Activated CD8-positive, alpha-beta memory T cell treated with anti-CD3 and anti-CD28 coated beads, Interleukin-2, amount 10 ng/mL, durations not matched to agents 7 days and 5 days (primary cell): ENCODE measurements at places on chromosomes 6 and 20. TPM values are rescaled to one million over a fixed set of nuclear protein-coding genes. Genes with fewer than 3 reads are reported as not detected.
A peak's percentile ranks its signal among the peaks of the same experiment; 100 is the strongest.

Gene LRRN4
- total RNA-seq: not detected

- H3K4me1 ChIP-seq: peaks cover 14% of the 10 kb centered on the region
- peaks cover 49% of the 10 kb centered on the region for H3K27me3 ChIP-seq
- H3K36me3 ChIP-seq: peaks cover 3% of the 10 kb centered on the region
- no peak overlapping the region for H3K4me3 ChIP-seq
Measured at GRCh38 chr6:11902527-11902926, 109.6 kb upstream of the HIVEP1 start.

Gene CRISP3
- not detected for total RNA-seq

DNA sequence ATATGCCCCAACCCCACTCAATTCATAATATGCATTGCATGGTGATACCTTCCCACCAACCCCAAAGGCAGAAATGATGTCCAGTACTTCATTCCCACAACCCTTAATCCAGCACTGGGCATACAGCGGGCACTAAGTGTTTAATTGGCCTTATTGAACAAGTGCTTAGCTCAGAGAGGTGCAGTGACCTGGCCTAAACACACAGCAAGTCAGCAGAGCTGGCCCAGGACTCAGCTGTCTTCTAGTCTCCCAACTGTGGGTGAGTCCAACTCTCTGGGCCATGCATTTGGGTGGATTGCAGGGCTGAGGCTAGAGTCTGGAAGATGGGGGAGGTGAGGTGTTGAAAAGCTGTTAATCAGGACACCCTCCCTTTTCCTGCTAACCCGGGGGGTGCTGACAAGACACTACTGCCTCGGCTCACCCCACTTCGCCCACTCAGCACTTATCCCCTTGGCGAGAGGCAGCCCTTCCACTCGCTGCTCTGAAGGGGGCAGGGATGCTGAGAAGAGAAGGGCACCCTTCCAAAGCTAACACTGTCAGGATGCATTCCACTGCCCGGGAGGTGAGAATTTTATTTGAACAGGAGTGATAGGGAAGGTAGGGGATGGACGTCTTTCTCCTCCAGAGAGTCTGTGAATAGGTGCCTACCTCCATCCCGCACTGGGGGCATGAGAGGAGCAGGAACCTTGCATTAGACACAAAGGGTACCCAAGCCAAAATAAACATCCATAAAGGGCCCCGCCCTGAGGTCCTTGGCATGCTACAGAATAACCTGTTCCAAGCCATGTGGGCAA is 14.2 kb downstream of the KCNK5 start:
- no peak for DNase-seq
- peak overlapping the region; percentile 81 for H3K27ac ChIP-seq
- peaks cover 26% of the 10 kb centered on the region for H3K36me3 ChIP-seq

GRCh38 chr20:63121246-63121645 is 94.7 kb downstream of the YTHDF1 start:
- H3K4me3 ChIP-seq: no peak overlapping the region
- DNase-seq: no peak
- no peaks in the 10 kb centered on the region for H3K36me3 ChIP-seq
- no peaks in the 10 kb centered on the region for H3K4me1 ChIP-seq
- no peak overlapping the region for H3K27ac ChIP-seq
- peaks cover 4% of the 10 kb centered on the region for H3K27me3 ChIP-seq

DNA sequence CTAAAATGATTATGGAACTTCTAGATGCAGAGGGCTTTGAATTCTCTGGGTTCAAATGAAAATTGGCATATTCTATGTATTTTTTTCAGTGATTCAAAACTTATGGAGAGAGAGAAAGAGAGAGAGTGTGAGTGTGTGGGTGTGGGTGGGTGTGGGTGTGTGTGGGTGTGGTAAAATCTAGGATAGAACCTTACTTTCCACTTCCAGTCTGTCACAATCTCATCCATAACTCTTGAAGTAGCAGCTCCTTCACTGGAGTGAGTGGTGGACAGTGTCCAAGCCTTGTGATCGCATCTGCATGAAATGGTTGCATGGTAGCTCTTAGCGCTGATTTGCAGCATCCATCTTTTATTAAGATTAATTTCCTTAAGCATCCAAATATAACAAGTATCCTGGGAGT is 37.7 kb downstream of the ADGB start:
- H3K27ac ChIP-seq: no peak overlapping the region
- DNase-seq: no peak
- no peaks in the 10 kb centered on the region for H3K27me3 ChIP-seq
- H3K4me1 ChIP-seq: no peaks in the 10 kb centered on the region
- no peaks in the 10 kb centered on the region for H3K36me3 ChIP-seq

DNA sequence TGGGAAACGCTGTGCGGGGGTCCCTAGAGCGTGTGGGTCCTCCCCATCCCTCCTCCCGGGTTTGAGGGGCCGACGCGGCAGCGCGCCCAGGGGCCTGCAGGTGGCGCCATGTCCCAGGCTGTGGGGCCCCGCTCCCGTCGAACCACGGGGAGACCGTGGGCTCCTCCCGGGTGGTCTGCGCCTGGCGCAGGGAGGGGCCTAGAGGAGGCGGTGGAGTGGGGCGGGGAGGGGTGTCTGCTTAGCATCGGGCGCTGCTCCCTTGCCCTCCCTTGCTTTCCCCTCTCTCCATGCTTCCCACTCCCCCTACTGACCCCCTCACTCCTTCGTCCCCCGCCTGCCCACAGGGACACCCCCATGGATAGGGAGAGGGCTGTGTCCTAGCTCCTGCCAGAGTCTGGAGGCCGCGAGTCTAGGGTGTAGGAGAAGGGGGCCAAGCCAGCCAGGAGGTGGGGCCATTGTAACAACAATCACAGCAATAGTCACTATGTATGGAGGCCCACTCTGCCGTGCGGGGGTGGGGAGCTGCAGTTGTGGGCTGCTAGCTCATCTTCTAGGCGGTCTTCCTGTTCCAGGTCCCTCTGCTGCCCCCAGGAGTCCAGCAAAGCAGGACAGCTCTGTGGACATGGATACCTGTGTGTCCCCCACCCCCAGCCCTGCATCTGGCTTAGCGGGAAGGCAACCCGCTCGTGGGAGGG is 51.7 kb downstream of the CHMP4B start:
- peaks cover 23% of the 10 kb centered on the region for H3K4me1 ChIP-seq
- DNase-seq: peak; percentile 65
- H3K27ac ChIP-seq: no peak overlapping the region
- peaks cover 4% of the 10 kb centered on the region for H3K36me3 ChIP-seq
- no peaks in the 10 kb centered on the region for H3K27me3 ChIP-seq
- no peak overlapping the region for H3K4me3 ChIP-seq

DNA sequence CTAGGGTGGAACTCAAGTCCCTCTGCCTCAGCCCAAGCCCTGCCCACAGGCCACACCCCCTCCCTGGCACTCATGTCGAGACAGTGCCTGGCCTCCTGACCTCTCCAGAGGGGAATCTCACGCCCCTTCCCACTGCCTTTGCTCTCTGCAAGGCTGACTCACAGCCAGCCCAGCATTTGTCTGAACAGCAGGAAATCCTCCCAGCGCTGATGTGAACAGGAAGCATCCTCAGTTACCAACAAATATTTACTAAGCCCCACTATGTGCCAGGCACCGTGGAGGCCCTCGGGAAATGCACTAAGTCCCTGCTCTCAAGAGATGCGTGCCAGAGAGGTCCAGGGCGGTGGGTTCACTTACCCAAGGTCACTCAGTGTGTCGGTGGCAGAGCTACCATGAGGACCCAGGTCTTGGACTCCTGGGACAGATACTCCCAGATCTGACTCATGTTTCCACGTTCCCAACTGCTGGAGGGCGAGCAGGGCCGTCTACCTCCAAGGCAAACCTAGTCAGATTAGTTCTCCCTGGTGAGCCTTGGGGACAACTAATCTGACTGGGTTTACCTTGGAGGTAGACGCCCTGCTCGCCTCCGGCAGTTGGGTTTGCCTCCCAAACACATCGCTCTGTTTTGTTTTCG is 7.8 kb downstream of the ADA start:
- H3K36me3 ChIP-seq: peaks cover 26% of the 10 kb centered on the region
- peak overlapping the region; percentile 98 for H3K27ac ChIP-seq
- DNase-seq: peak; percentile 79
- peaks cover 85% of the 10 kb centered on the region for H3K4me1 ChIP-seq
- no peaks in the 10 kb centered on the region for H3K27me3 ChIP-seq

- no peak for DNase-seq
- H3K27me3 ChIP-seq: peaks cover 20% of the 10 kb centered on the region
- no peak overlapping the region for H3K4me3 ChIP-seq
- H3K27ac ChIP-seq: no peak overlapping the region
- H3K36me3 ChIP-seq: no peaks in the 10 kb centered on the region
Measured at GRCh38 chr6:125700581-125701353, 48.7 kb upstream of the HEY2 start.

Gene IYD
- not detected for total RNA-seq

- no peak overlapping the region for H3K4me3 ChIP-seq
- H3K4me1 ChIP-seq: peaks cover 12% of the 10 kb centered on the region
- H3K27me3 ChIP-seq: no peaks in the 10 kb centered on the region
- H3K27ac ChIP-seq: no peak overlapping the region
Measured at GRCh38 chr6:39166912-39167290, 51.9 kb upstream of the SAYSD1 start.

DNA sequence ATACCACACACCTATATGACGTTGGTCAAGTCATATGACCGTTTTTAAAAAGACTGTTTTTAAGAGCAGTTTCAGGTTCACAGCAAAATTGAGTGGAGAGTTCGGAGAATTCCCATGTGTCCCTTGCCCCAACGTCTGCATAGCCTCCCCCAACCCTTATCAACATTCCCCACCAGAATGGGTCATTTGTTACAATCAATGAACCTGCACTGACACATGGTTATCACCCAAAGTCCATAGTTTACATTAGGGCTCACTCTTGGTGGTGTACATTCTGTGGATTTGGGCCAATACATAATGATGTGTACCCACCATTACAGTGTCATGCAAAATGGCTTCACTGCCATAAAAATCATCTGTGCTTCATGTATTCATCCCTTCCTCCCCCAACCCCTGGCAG is 52.0 kb downstream of the ZBTB2 start:
- H3K27ac ChIP-seq: no peak overlapping the region
- no peak overlapping the region for H3K4me3 ChIP-seq
- H3K36me3 ChIP-seq: no peaks in the 10 kb centered on the region
- H3K4me1 ChIP-seq: peaks cover 3% of the 10 kb centered on the region

- H3K36me3 ChIP-seq: peaks cover 3% of the 10 kb centered on the region
- no peak overlapping the region for H3K27ac ChIP-seq
- H3K4me1 ChIP-seq: no peaks in the 10 kb centered on the region
- H3K27me3 ChIP-seq: no peaks in the 10 kb centered on the region
Measured at GRCh38 chr6:168013250-168013915, 15.9 kb downstream of the KIF25 start.

- no peak overlapping the region for H3K4me3 ChIP-seq
- DNase-seq: no peak
- H3K27ac ChIP-seq: no peak overlapping the region
- H3K36me3 ChIP-seq: no peaks in the 10 kb centered on the region
Measured at GRCh38 chr6:32371229-32371628, 474 bp downstream of the TSBP1 start.

Gene IL20RA
- total RNA-seq: not detected
